ENCODE measurements at places on chromosomes 12 and 14. TPM values are rescaled to one million over a fixed set of nuclear protein-coding genes. Genes with fewer than 3 reads are reported as not detected.

Gene PLEKHG7
- total RNA-seq: not detected

Gene DERA
- 33.2 TPM for total RNA-seq

Gene NUDT4
- 50.6 TPM for total RNA-seq

Gene HOXC6
- 0.28 TPM for total RNA-seq

Gene CREBL2
- 33.7 TPM for total RNA-seq
